Right renal pelvis (tissue), 4 donors: ENCODE measurements at places on chromosomes 3 and 15. TPM values are rescaled to one million over a fixed set of nuclear protein-coding genes. Genes with fewer than 3 reads are reported as not detected.

The CNTN3 gene
- 5.8 TPM for polyA plus RNA-seq

The ZNF501 gene
- 12.3 TPM for polyA plus RNA-seq

The CDCP1 gene
- polyA plus RNA-seq, result 1.2 TPM

The MCF2L2 gene
- 0.40 TPM for polyA plus RNA-seq

The IQCH gene
- polyA plus RNA-seq, result 6.5 TPM

The SYNPR gene
- polyA plus RNA-seq, result 0.10 TPM

The FOXL2NB gene
- 0.09 TPM for polyA plus RNA-seq

The ADIPOQ gene
- not detected for polyA plus RNA-seq

The LRRIQ4 gene
- polyA plus RNA-seq, result 0.16 TPM

The DNASE1L3 gene
- polyA plus RNA-seq, result 12.0 TPM

The C2CD4A gene
- 0.38 TPM for polyA plus RNA-seq
